Omental fat pad (tissue), 4 donors: ENCODE measurements at places on chromosomes 5 and 9.

DNA sequence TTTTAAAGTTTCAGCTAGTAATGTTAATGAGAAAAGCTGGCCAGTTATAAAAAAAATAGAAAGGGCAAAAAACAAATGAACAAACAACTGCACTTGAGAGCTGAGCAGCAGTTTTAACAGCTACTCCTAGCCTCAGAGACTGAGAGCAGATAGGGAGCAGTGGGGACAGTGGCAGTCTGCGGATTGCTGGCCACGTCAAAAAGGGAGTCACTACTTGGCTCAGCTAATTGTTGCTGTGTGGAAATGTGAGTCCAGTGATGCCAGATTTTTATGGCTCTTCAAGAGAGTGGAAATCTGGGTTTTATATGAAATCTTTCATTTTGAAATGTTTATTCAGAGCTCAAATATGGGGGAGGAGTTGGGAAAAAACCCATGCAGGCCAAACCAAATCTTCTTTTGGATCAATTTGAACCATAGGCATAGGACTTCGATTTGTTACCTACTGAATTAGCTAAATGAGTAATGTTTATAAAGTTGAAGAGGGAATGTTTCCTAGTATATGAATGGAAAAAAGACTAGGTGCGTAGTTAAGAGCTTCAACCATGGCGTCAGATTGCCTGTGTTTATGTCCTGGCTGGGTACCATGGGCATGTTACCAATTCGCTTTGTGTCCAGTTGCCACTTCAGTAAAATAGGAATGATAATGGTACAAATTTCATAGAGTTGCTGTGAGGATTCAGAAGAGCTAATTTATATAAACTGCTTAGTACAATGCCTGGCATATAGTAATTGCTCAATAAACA is 102.1 kb downstream of the PAM start:
- DNase-seq = no peak

GRCh38 chr5:115179394-115180164 is 9.9 kb upstream of the TRIM36 start:
- no peak for DNase-seq

GRCh38 chr9:87259543-87260518 is 237.8 kb upstream of the DAPK1 start:
- no peak for DNase-seq

- no peak for DNase-seq
These were observed 230.0 kb upstream of the IRX1 start for GRCh38 chr5:3365501-3366215.

DNA sequence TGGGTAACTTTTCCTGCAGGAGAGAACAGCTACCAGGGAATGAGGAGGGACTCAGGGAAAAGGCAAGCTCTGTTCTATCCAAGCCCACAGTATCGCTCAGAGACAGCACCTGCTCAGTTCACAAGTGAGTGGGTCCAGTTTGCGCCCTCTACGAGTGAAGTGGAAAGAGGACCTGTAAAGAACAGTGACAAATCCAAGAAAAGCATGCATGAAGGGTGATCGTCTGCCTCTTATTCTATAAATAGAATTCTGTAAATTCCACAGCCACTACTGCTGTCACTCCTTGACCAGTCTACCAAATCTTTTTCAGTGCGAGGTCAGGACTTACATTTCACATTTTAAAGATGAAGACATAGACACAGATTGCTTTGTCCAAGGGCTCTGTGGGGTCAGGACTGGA is 117.5 kb downstream of the ENTREP1 start:
- DNase-seq = no peak

GRCh38 chr5:168578538-168579487 is at the start of gene PANK3:
PANK3 (minus strand) TSS chr5:168579368; CDS start chr5:168579283, 85 bp downstream.
- DNase-seq = peak; percentile 31

- no peak for DNase-seq
These were observed 34.4 kb upstream of the KCNIP1 start for GRCh38 chr5:170469414-170469813.

GRCh38 chr9:134099123-134099761 is 31.4 kb upstream of the BRD3 start:
- no peak for DNase-seq

GRCh38 chr5:73363911-73364730 is 84.5 kb downstream of the FOXD1 start:
- no peak for DNase-seq

- DNase-seq = no peak
These were observed 75.4 kb downstream of the RASEF start for GRCh38 chr9:82987370-82988189.

GRCh38 chr9:79580055-79580454 is 8.3 kb downstream of the TLE4 start:
- DNase-seq = no peak

DNA sequence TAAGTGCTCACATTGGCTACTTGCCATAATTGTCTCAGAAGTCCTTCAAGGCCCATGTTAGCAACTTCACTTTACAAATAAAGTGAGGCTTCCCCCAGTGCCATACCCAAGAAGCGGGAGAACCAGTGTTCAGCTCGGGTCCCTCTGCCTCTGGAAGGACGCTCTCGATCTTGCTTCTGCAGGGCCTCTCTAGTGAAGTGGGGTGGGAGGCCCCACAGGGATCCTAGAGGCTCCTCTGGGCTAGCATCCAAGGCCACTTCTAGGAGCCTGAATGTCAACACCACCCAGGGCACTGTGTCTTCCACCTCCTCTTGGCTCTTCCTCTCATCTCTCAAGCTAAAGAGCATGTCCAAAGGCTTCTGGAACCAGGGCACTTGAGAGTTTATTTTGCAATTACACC is 282.5 kb downstream of the GADD45G start:
- DNase-seq = no peak

DNA sequence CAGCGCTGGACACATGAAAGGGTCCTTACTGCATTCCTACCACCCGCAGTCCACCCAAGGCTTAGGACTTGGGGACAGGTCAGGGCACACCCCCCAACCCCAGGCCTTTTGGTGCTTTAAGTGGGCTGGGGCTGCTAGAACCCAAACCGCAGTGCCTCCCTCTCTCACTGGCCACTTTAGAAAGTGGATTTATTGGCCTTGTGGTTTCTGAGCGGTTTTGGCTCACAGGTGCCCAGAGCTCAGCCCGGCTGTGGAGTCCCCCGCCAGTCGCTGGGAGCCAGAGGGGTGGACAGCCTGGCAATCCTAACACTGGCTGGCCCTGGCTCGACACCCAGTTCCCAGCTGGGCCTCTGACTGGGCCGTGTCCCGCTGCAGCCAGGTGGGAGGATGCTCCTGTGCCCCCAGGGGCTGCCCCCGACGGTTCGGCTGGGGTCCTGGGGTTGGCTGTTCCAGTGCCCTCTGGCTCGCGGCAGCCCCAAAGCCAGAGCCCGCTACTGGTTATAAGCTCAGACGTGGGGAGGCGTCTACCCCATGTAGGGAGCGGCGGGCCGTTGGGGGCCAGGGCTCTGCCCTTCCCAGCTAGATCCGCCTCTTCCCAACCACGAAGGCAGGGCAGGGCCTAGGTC is 65.2 kb upstream of the RNU6ATAC start:
- no peak for DNase-seq

DNA sequence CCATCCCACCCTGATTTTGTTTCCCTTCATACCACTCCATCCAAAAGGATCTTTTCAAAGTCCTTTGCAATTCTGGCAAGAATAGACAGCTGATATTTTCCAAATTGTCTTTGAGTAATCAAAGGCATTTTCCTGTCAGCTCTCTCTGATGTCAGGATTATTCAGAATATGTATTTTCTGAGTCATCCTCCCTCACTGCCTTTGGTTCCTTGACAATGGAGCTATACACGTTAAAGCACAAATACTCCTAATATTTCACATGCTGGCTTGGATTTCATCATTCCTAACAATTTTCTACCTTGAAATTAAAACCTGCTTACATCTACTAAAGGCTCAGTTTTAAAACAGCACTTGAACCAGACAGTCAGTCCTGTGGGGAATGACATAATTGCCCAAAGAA is 379.4 kb downstream of the GADD45G start:
- no peak for DNase-seq

DNA sequence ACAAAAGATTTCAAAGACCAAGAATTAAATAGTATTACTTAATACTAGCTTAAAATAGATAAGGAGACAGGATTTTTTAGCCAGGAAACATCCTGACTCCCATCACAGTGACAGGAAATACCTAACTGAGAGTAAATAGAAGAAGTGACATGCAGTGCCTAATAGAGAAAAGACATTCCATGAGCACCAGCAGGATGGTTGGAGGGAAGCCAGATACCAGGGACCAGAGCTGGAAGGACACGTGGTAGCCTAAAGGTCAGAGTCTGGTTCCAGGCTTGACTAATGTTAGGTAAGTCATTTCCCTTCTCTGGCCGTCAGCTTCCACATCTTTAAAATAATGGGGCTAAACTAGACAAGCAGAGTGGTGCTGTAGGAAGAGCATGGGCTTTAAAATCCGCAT is 41.6 kb downstream of the CDK5RAP2 start:
- DNase-seq = no peak

GRCh38 chr9:86187121-86187520 is 72.3 kb downstream of the C9orf153 start:
- no peak for DNase-seq

DNA sequence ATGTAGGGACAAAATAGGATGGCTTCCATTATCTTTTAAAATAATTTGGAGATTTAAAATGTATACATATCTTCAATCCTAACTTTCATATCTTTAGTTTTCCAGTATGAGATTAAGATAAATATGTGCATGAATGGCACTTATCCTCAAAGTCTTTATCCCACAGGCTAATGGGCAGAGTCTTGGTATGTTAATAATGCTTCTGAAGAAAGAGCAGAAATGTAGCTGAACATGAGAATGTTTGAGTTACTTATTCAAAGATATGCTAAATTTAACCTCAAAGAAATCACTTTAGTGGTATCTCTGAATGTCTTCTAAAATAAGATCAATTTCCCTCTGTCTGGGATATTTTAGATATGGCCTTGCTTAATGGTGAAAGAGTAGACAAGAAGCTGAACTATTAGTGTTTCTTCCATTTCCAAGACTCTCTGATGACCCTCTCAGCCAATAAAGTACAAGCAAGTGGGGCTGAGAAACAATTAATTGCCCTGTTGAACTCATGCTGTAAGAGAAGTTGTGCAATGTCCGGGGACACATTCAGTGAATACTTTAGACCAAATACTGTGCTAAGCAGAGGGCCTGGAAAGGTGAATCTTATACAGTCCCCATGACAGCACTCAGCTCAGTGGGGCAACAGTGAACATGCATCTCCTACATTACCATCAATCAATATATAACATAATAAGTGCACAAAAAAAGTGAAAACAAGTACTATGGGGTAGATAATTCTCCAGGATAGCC is 50.0 kb upstream of the ADAMTSL1 start:
- DNase-seq = no peak

GRCh38 chr9:99092643-99093491 is 12.0 kb upstream of the TGFBR1 start:
- DNase-seq = no peak

DNA sequence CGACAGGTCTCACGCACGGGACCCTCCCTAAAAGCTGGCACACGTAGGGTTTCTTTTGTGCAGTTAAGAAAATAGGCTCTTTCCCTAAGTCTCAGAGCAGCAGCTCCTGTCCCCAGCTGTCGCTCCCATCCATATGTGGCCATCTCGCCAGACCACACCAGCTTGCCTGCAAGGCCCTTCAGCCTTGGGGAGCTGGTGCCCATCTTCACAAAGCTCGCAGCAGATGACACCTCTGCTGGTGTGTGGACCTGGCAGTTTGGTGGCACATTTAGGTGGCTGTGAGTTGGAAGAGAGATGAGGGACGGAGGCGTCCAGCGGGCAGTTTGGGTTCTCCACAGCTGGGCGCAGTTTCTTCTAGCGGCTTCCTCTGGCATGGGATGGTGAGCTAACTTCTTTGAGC is 239.0 kb downstream of the FANCC start:
- no peak for DNase-seq

DNA sequence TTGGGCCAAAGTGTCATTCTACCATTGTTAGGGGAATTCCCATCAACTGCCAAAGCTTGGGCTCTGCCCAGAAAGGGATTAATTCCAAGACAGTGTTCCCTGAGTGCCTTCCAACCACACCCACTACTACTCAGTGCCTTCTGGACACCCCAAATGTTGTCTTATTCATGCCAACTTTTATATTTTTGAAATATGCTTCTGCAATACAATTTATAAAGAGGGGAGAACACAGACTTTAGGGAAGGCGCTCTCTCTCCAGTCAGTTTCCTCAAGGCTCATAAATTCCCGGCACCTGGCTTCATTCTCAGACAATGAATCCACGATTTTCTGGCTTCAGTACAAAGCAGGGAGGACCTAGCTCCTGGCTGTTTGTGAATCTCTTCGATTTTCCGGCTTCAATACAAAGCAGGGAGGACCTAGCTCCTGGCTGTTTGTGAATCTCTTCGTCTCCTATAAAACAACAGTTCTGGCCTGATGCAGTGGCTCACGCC is 120.1 kb upstream of the MYO10 start:
- no peak for DNase-seq

DNA sequence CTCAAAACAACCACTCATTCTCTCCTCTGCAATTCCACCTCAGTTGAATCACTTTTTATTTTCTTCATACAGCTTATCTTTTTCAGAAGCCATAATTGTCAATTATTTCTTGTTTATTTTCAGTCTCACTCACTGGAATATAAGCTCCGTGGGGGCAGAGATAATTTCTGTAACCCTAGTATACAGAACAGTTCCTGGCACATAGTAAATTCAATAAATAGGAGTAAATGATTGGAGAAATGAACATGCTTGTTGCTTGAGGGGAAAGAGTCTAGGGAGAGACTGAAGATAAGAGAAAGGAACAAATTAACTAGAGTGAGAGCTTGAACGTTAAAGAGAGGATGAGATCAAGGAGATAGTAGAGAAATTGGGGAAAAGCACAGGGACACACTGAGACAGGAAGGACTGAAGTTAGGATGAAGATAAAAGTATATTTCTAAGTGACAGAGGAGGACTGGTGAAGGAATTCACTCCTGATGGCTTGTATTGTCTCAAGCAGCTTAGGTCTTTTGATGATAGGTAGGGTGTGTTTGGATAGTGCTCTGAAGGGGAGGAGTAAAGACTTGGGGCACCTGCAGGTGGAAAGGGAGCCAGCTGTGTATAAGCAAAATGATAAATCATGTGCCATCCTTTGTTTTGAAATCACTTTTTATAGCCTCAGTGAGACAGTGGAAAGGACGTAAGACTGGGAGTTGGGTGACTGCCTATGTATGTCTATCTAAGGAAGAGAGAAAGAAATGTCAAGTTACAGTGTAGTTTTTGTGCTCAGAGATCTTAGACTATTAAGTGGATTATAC is 2.2 kb downstream of the NAA35 start:
- DNase-seq = no peak

- no peak for DNase-seq
These were observed 81.5 kb downstream of the LMX1B start for GRCh38 chr9:126695186-126695585.

DNA sequence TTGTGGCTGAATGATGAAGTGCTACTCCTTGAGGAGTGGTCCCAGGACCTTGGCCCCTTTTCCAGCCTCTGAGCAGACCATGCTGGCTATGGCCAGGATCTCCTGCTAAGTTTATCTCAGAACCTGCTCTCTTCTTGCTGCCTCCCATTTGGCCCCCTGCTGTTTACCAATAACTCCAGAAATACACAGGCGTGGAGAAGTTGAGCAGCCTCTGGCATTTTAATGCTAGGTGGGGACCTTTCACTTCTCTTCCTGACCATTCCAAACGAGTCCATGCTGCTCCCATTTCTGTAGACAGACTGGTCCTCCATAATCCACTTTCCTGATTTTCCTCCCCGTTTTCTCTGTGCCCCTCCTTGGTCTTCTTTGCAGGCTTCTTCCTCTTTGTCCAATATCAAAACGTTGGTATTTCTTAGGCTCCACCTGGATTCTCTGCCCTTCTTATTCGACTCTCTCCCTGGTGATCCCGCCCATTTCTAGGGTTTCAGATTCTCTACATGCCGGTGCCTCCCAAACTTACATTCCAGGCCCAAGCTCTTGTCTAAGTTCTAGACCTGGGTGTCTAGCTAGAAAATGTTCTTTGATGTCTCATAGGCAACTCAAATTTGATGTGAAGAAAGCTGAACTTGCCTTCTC is 33.4 kb upstream of the TNFAIP8 start:
- no peak for DNase-seq
